Heart right ventricle (tissue), 16 donors: ENCODE measurements at places on chromosomes 5 and 9. TPM values are rescaled to one million over a fixed set of nuclear protein-coding genes. Genes with fewer than 3 reads are reported as not detected.
A peak's percentile ranks its signal among the peaks of the same experiment; 100 is the strongest.

GRCh38 chr5:150649108-150650020 is 8.9 kb downstream of the SYNPO start:
- peak; percentile 71 for DNase-seq

DNA sequence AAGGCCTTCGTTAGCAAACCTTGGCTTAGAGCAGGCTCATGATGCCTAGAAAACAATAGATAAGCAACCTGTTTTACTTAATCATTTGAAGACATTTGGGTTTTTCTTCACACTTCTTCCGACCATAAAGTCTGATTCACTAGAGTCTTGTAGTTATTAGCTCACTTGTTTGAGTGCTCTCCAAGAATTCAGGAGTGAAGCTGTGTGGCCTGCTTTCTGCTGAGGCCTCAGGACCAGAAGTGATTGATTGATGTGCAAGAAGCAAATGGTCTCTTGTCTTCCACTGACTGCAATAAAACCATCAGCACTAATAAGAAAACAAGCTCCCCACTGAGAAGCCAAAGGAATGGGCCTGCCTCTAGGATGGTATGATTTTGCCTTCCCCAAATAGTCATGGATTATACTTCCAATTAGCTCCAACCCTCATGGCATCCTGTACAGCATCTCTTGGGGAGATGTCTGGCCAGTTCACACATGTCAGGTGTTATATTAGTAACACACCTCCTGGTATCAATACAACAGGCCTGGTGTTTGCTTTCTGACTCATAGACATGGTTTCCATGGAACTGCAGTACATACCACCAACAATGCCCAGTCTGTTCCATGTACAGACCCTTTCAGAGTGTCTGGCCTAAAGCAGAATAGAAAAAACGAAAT is 317.6 kb downstream of the CWC27 start:
- DNase-seq = no peak

The SOX30 gene
- total RNA-seq = 0.21 TPM

The CDH9 gene
- not detected for total RNA-seq

The PRSS3 gene
- not detected for total RNA-seq
